Fibroblast of the aortic adventitia (primary cell): ENCODE measurements at places on chromosomes 5 and 9.

DNA sequence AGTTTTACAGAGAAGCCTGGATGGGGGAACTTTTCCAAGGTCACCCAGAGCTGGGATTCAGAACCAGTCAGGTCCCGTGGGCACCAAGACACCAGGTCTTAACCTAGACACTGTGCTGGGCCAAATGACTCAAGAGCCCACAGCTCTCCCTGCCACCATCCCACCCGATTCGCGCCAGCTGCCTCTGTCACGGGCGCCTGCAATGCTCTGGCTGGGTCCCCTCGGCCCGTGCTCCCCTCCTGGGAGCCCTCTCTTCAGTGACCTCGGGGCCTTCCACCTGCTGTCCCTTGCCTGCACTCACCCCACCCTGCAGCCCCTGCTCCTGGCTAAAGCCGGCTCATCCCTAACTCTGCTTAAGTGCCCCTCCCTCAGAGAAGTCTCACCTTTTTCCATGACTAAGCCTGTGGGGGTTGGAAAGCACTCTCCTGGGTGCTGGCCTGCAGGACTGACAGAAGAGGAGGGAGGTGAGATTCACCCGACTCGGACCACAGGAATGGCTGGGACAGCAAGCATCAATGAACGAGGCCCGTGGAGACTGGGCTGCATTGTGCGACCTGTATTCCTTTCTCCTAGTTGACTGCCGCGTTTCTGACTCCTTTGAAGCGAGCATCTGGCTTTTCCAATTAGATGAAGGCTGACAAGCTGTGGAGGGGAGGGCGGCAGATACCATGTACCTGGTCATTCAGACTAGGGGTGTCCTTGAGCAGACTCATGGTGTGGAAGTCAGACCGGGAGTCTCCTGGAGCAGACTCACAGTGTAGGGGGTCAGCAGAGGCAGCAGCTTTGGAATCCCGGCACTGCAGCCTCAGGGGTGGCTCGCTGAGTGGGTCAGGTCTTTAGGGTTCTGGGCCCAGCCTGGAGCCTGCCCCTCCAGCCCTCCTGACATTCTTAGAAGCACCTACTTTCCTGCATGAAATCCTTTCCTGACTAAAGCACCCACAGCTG, 5.8 kb upstream of the IL4 start:
- no peak for DNase-seq

DNA sequence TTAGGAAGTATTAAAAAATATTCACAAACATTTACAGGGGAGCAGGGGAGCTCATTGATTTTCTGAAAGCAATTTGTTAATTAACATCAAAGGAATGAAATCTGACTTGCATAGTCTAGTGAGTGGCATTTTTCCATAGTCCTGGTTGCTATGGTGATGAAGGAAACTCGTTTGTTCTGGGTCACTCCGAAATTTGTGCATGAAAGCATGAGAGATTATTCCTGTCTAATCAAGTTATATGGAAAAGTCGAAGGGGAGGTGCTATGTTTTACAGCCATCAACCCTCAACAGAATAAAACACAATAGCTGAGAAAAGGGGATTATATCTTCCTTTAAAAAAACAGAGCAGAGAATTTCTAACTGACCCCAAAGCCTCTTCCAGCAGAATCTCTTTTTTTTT, 1495.7 kb upstream of the WWC1 start:
- DNase-seq: no peak

GRCh38 chr5:31328040-31328733, 134.7 kb downstream of the CDH6 start:
- no peak for DNase-seq

GRCh38 chr9:26974927-26975326, 18.7 kb downstream of the IFT74 start:
- no peak for DNase-seq

GRCh38 chr9:33167972-33168461, 881 bp upstream of the B4GALT1 start:
- no peak for DNase-seq

DNA sequence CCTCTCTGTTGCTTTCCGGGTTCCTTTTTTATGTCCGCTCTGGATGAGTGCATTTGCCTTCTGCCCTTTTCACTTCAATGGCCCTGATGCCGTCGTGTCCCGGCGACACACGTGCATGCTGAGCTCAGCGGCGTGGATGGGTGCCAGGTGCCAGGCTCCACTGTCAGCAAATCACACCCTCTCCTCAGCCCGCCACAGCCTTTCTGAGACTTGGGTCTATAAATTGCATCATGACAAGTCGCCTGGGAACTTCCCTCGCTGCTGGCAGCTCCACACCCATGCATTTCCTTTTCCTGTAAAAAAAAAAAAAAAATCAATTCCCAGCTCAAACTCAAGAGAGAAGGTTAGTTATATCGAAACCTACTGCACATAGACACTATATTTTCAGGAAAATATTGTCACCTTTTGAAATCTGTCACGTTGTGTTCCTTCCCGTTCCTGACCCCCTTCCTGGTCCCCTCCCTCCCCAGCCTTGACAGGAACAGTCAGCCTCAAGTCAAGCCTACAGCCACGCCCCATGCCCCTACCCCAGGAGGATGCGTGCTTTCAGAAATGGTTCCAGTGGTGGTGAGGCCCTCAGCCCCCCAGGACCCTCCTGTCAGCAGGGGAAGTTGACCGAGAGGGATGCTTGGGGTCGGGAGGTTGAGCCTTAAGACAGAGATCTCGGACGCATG, 110.3 kb upstream of the PTCH1 start:
- no peak for DNase-seq

DNA sequence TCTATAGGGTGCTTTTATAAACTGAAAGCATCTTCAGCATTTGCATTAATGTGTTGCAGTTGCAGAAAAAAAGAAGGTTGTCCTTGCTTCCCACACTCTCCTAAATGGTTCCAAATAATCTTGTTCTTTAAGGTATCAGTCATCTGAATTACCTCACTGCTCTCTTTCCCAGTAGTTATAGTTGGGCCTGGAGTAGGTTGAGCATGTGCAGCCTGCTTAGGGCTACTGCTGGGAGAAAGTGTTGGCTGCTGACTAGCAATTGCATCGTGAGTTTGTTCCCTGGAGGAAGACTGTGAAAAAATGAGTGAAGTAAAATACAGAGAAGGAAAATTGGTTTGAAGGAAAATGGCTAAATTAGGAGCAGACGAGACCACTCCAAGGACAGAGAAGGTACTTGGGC, 74.5 kb downstream of the PRR16 start:
- peak; percentile 59 for DNase-seq
